ENCODE measurements at places on chromosomes 1 and 21.

DNA sequence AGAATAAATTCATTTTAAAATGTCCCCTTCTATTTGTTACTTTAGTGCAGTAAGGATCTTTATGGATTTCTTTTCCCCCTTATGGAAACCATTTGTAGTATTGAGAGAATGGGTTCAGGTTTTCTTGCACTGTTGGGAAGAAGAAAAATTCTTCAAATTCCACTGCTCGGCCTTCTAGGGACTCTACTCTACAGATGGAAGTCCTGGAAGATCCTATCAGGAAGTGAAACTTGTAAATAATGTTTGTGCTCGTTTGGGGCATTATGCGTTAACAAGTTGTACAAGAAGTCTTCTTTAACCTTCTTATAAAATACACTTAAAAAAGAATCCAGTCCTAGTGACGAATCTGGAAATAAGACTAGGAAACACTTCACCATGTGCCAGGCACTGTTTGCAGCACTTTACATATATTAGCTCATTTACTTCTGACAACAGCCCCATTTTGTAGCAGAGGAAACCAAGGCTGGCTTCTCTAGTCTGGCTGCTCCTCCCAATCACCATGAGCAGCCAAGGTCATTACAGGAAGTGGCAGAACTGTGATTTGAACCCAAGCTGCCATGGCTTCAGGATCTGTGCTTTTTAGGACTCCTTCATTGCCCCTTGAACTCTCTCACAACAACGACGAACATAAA lies 11.8 kb downstream of the LRRC8D start:
- DNase-seq = no peak

GRCh38 chr1:7824701-7825100 lies 28.2 kb downstream of the UTS2 start:
- DNase-seq = peak; percentile 10

GRCh38 chr1:65235867-65236805 lies 73.2 kb upstream of the DNAJC6 start:
- peak; percentile 85 for DNase-seq

- peak; percentile 82 for DNase-seq
Measured at GRCh38 chr1:8754993-8755392, 62.4 kb downstream of the RERE start.

GRCh38 chr1:170073893-170074249 lies 624 bp downstream of the KIFAP3 start:
- no peak for DNase-seq

DNA sequence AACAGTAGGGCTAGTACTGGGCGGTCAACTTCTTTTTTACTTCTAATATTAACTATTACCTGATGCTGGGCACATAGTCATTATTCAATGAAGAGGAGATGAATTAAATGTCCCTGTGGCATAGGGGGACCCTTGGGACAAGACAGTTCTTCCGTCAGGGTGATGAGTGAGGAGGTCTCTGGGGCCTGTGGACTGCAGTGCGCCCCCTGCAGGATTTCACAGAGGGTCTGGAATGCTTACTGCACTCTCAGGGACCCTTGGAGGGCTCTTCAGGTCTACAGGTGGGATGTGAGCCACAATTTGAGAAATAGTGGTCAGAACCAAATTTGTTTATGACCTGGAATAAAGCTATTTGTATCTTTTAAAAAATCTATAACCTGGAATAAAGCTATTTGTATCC lies 149.4 kb downstream of the FAM78B start:
- peak; percentile 35 for DNase-seq

GRCh38 chr1:172699695-172700227 lies 40.9 kb downstream of the FASLG start:
- no peak for DNase-seq

GRCh38 chr1:172322219-172323061 lies 98.0 kb upstream of the C1orf105 start:
- peak; percentile 14 for DNase-seq

- no peak for DNase-seq
Measured at GRCh38 chr1:160454371-160455152, 54.2 kb downstream of the VANGL2 start.

DNA sequence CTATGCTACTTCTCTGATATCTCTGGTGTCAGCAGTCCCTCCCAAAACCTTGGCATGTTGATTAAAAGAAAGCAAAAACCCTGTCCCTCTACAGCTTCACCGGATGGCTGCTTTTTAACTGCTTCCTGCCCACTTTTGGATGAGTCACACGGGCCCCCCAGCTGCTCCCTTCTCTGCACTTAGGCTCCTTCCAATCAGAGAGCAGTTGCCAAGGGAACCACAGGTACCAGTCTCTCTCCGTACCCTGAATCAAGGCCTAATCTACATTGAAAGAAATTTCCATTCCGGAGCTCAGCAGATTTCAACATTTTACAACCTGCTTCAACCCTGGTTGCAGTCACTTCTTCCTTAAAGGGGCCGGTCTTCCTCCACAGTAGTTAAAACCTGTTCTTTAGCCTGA lies 70.6 kb upstream of the GJB5 start:
- no peak for DNase-seq

DNA sequence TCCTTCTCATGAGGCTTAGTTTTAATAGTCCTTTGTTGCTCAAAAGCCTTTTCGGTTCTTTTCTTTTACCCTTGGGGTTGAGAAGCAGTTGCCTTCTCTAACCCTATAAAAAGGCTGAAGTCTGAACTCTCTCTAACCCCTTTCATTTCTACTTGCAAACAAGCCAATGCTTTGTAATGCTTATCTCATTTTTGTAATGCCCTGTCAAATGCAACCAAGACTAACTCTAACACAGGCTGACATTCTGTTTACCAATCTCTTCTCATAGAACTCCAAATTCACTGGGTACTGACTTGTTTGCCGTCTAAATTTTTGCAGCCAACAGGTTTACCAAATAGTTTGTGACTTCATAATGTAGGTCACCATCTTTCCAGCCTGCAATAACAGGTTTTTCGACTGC lies 233.9 kb upstream of the SNX7 start:
- DNase-seq = no peak

DNA sequence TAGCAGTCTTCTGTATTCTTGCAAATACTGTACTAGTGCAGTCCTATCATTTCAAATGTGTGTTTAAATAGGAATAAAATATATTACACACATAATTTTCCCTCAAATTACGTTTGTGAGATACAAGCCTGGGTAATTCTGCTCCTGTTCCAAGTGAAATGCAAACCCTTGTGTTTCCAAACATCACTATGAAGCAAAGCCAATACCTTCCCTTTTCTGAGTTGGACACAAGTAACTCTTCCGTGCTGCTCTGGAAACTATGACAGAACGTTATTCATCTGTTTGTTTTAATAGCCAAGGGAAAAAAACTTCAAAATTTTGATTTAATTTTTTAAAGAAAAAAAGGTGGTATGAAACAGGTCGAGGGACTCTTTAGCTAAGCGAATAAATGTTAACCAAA lies 73.7 kb upstream of the UBE2U start:
- no peak for DNase-seq

DNA sequence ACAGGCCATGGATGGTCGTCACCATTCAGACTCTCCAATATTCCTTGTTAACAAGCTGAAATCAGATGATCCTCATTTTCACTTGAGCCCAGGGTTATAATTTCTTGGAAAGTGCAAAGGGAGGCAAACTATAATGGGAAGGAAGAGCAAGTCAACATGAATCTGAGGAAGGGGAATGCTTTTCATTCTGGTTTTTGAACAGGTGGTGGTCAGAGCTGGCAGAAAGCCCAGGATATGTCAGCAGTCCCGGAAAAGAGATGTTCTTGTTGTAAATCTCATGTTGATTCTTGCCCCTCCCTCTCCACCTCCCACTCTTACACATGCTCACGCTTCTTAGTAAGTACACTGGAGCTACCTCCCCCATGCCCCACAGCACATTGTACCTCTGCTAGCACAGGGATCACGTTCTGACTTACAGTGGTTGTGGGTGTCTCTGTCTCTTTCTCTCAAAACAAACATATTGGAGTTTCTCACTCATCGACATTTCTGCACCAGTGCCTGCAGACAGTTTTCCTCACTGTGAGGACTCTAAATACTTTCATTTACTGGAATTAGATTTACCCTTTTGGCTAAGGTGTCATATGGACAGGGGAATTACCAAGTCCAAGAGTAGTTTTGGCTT lies 77.6 kb downstream of the XCL2 start:
- DNase-seq = peak; percentile 99

DNA sequence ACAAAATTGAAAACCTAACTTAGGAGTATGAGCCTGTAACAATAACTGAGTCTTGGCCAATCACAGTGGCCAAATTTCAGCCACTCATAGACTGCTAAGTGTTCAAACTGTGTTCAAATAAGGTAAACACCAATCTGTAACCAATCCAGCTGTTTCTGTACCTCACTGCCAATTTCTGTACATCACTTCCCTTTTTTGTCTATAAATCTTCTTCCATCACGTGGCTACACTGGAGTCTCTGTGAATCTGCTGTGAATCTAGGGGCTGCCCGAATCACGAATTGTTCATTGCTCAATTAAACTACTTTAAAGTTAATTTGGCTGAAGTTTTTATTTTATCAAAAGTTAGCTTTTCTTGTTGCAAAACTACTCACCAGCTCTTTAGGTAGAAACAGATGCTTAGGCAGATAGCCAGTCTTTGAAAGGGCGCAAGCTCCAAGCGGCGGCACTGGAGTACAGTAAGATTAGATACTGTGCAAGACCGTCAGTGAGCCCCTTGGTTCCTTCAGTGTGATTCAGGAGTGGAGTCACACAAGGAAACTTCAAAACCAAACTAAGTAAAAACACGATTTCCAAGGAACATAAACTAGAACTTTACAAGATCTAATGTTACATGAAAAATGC lies 43.2 kb upstream of the ADGRL2 start:
- DNase-seq = no peak

DNA sequence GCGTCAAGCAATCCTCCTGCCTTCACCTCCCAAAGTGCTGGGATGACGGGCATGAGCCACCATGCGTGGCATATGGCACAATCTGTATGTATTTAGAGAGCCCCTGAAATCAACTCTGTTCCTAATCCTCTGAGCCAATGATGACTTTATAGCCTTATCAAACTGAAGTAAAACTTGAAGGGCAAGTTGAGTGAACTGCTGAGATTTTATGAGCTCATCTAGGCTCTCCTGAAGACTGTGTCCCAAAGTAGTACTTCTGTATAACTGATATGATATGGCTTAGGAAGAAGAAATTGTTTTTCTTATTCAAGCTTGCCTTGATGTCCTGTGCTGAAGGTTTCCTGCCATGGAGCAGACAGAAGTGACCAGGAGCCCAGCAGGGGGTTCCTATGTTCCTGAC lies 23.7 kb upstream of the NKAIN1 start:
- DNase-seq = no peak

DNA sequence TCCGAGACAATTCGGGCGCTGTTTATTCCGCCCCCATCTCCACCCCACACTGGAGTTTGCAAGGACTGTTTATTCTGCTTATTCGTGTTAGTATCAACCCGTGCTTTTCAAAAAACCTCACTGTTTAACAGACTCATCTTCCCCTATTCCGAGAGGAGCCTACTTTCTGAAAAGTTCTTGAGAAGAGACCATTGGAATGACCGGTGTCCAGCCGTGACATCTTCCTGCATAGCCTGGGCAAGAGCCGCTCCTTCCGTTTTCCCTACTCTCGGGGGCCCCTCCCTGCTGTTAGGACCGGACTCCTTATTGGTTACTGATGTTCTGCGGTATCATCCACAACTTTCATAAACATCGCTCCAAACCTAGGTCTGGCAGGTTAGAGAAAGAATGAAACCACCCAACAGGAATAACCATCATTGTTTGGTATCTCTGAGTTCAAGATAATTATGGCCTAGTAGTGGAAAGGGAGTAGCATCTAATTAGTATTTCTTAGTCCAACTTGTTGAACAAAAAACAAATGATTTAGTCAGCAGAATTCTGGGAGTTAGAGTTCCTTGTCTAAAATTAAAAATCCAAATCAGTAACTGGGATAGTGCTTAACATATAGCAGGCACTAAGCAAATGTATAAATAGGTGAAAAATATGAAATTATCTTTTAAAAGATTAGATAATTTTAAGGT lies 837 bp downstream of the STXBP3 start:
- peak; percentile 83 for DNase-seq

- no peak for DNase-seq
Measured at GRCh38 chr1:203744075-203744972, 20.7 kb upstream of the LAX1 start.

GRCh38 chr1:145985502-145986439 lies 10.6 kb downstream of the TXNIP start:
- DNase-seq = peak; percentile 58

Data from NCI-H82 (cell line).